ENCODE measurements at places on chromosomes 16 and 17.
A peak's percentile ranks its signal among the peaks of the same experiment; 100 is the strongest.

DNA sequence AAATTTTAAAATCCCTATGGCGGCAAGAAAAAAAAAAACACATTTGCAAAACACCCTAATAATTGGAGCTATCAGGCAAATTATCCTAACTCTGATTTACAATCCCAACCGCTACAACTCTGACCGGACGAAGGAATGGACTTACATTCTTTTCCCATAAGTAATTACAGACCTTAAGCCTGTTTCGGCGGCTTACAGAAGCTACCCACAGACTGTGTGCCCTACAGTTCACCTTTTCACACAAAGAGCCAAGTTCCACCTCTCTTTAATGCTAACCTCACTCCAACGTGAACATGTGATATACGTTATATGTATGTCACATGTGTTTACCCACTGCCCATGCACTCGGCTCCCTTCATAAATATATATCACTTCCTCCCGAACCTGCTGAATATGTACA is 8.7 kb upstream of the MEAK7 start:
- DNase-seq: peak; percentile 49

GRCh38 chr17:40561871-40562611 is 3.2 kb downstream of the CCR7 start:
- DNase-seq: no peak

- DNase-seq: peak; percentile 13
These were observed 633 bp downstream of the CDR2 start for GRCh38 chr16:22373662-22374310.

DNA sequence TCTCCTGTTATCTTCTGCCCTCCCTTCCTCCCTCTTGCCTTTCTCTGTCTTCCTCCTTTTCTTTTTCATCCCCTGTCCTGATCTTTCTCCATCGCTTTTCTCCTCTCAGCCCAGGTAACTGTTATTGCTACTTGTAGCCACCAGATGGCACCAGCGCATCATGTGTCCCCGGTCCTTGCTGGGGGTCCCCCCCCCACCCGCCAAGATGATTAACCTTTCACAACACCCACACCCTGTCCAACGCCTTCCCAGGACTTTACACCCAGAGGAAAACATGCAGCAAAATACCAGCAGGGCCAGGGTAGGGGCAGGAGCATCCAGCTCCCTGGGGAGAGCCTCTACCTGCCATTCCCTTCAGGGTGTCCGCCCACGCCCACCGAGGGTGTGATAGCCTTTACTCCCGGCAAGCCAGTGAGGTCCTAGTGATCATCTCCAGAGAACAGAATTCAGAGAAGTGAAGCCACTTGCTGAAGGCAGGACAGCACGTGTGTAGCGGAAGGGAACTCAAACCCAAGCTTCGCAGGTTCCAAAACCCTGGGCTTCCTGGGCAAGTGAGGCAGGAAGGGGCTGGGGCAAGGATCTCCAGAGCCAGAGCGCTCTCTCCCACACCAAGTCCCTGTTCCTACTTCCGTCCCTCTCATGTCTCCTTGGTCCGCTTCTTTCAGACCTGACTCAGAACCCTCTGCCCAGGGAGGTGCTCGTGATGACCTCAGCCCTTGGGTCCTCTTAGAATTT is 13.4 kb upstream of the TAC4 start:
- peak; percentile 76 for DNase-seq

- DNase-seq: no peak
These were observed 152.0 kb upstream of the HS3ST3A1 start for GRCh38 chr17:13753771-13754170.

DNA sequence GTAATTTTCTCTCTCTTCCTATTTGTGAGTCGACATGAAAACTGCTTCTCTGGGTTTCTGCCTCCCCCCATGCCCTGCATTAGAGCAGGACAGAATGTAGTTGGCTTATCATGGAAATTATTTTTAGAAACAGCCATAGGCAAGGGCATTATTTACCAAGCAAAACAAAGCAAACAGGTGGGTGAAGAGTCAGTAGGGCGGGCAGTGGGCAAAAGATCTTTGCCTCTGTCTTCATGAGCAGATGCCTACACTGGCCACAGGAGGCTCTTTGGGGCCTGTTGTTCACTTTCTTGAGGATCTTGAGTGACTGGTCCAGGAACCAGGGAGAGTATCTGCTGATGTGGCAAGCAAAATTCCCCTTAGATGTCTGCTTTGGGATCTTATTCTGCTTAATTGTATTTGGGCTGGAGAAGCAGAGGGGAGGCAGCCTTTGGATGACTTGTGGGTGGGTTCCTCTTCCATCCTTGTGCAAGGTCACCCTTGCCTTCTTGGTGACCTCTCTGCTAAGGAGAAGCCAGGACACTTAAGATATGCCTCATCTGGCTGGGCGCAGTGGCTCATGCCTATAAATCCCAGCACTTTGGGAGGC is 42.5 kb upstream of the CLEC19A start:
- no peak for DNase-seq

DNA sequence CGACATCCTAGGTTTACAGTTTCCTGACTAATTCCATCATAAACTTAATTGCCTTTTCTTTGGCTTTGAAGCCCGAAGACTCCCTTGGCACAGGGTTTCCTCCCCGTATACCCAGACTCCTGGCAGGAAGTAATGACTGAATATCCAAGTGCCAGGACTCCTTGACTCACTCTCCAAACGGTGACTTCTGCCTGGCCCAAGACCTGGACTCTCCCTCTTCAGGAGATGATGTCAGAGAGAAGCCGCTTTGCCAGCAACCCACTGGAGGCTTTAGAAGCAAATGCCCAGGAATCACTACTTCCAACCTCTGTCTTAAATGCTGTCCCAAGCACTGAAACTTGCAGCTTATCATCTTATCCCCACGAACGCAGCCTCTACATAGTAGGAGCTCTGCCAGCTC is 146.5 kb downstream of the RGS9 start:
- DNase-seq: peak; percentile 56

DNA sequence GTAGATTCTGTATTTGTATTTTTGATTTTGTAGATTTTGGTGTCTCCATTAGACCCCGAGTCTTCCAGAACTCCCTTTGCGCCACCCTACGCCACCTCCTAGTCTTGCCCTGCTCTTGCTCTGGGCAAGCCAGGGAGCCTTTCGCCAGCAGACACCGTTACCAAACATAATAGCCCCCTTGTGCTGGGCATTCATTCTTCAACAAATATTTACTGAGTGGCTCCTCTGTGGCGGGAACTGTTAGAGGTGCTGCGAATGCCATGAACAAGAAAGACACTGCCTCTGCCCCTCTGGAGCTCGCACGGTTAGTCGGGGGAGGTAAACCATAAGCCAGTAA is 841 bp upstream of the GPT2 start:
- DNase-seq: no peak

- DNase-seq: no peak
These were observed 302.7 kb downstream of the MAP2K6 start for GRCh38 chr17:69717214-69717613.

GRCh38 chr16:81073560-81074330 is 3.3 kb downstream of the C16orf46 start:
- DNase-seq: no peak

- no peak for DNase-seq
These were observed 2.2 kb downstream of the ZNF668 start for GRCh38 chr16:31071861-31072260.

GRCh38 chr17:9557857-9558256 is 17.8 kb downstream of the STX8 start:
- DNase-seq: no peak

GRCh38 chr16:68005786-68006286 is 6.6 kb upstream of the DPEP2 start:
- DNase-seq: no peak

- DNase-seq: no peak
These were observed 694 bp downstream of the NF1 start for GRCh38 chr17:31095236-31096105.

DNA sequence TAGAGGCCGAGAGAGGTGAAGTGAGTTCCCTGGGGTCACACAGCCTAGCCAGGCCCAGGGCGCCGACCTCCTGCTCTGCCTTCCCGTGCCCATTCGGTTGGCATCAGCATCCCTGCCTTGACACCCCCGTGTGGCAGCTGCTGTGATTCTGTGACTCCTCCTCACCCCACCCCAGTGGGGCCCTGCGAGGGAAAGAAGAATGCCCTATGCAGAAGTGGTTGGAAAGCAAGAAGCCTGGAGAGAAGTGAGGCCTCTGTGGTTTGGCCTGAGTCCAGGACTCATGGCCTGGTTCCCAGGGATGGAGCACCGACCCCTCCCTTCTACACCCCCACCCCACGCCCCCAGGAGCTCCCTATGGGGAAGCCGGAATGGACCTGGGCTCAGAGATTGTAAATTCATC is 296.2 kb downstream of the SEC14L1 start:
- DNase-seq: no peak

DNA sequence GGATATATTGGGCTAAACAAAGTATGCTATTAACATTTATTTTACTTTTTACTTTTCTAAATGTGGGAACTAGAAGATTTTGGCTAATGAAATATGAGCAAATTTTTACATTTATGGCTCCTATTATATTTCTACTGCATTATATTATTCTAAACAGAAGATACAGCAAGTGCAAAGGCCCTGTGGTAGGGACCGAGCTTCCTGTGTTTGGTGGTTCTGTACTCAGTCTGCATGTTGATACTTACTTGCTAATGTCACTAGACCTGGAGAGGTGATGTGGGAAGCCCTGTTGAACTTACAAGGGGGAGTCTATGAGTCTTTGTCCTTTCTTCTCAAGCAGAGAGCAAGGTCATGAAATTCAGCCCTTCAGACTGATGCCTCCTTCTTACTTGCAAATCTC is 10.0 kb upstream of the IRX3 start:
- no peak for DNase-seq
